ENCODE measurements at places on chromosomes 5 and 9. TPM values are rescaled to one million over a fixed set of nuclear protein-coding genes. Genes with fewer than 3 reads are reported as not detected.
A peak's percentile ranks its signal among the peaks of the same experiment; 100 is the strongest.

- DNase-seq, result no peak
- no peaks in the 10 kb centered on the region for H3K36me3 ChIP-seq
- H3K27ac ChIP-seq, result no peak overlapping the region
- peaks cover 26% of the 10 kb centered on the region for H3K4me1 ChIP-seq
- no peak overlapping the region for H3K4me3 ChIP-seq
- H3K27me3 ChIP-seq, result no peaks in the 10 kb centered on the region
These were observed 3.0 kb upstream of the FAM13B start for GRCh38 chr5:138035605-138036537.

The TAF11L5 gene
- total RNA-seq, result not detected

GRCh38 chr5:67205981-67206380 is 9.4 kb upstream of the CD180 start:
- DNase-seq, result no peak
- peaks cover 18% of the 10 kb centered on the region for H3K4me1 ChIP-seq
- H3K4me3 ChIP-seq, result no peak overlapping the region
- no peaks in the 10 kb centered on the region for H3K36me3 ChIP-seq
- H3K27me3 ChIP-seq, result no peaks in the 10 kb centered on the region

The COL5A1 gene
- 15.0 TPM for total RNA-seq

- peak overlapping the region; percentile 76 for H3K27ac ChIP-seq
- H3K4me3 ChIP-seq, result peak overlapping the region; percentile 64
- peaks cover 17% of the 10 kb centered on the region for H3K4me1 ChIP-seq
- DNase-seq, result peak; percentile 80
These were observed 343 bp downstream of the KIAA0825 start for GRCh38 chr5:94618029-94618492.

GRCh38 chr9:4424891-4425290 is 65.4 kb upstream of the SLC1A1 start:
- H3K4me1 ChIP-seq, result no peaks in the 10 kb centered on the region
- H3K27me3 ChIP-seq, result no peaks in the 10 kb centered on the region
- no peak for DNase-seq
- no peak overlapping the region for H3K27ac ChIP-seq
- no peaks in the 10 kb centered on the region for H3K36me3 ChIP-seq
- H3K4me3 ChIP-seq, result no peak overlapping the region

DNA sequence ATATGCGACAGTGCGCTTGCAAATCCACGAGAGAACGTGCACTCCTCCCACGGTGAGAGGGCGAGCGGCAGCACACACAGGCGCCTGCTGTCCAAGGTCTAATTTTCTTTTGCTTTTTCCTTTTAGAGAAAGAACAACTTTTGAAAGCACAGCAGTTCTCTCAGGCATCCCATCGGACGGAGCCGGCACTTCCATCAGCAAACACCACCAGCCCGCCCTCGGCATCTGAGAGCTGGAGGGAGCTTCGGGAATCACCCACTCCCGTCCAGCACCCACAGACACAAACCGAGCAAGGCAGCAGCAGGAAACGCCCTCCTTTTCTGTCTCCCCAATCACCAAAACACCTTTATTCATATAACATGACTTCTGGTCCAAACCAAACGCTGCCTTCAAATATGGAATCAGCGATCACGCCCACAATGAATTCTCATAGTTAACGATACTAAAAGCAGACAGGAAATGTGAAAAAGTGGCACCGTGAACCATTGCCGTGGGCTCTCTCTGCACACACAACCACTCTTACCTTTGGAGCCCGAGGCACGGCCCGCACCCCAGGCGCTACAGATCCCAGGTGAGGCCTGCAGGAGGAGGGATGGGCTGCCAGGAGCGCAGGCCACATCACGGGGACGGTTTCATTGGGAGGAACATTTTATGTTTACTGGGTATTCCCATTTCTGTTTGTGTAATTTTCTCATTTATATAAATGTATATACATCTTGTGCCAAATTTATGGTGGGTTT is 14.2 kb downstream of the LPCAT1 start:
- H3K27me3 ChIP-seq, result no peaks in the 10 kb centered on the region
- H3K27ac ChIP-seq, result no peak overlapping the region
- H3K36me3 ChIP-seq, result peaks cover 19% of the 10 kb centered on the region
- H3K4me3 ChIP-seq, result no peak overlapping the region
- H3K4me1 ChIP-seq, result peaks cover 10% of the 10 kb centered on the region

DNA sequence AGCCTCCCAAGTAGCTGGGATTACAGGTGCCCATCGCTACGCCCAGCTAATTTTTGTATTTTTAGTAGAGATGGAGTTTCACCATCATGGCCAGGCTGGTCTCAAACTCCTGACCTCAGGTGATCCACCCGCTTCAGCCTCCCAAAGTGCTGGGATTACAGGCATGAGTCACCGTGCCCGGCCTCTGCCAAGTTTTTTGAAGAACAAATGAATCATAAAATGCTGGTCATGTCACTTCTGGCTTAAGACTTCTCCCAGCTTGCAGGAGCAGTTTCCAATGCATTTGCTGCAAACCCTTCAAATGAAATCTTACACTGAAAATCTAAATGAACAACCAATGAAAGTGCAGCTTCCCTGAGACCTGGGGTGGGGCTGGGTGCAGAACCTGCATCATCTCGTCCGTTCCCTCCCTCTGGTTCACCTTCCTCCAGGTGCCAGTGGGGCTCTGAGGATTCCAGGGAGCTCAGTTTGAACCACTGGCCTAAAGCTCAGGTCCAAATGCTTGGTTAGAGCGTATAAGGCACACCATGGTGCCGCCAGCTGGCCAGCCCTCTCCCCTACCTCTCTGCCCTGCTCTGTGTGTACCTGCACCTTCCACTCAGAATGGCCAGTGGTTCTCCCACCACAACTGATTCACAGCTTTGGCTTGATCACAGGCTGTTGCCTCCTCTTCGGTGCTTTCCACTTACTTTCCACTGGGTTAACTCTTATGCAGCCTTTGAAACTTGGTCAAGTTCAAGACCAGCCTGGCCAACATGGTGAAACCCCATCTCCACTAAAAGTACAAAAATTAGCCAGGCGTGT is 39.8 kb upstream of the FUBP3 start:
- peaks cover 80% of the 10 kb centered on the region for H3K27me3 ChIP-seq
- H3K36me3 ChIP-seq, result no peaks in the 10 kb centered on the region
- H3K27ac ChIP-seq, result peak overlapping the region; percentile 34

The PCDHB11 gene
- total RNA-seq, result 0.98 TPM

DNA sequence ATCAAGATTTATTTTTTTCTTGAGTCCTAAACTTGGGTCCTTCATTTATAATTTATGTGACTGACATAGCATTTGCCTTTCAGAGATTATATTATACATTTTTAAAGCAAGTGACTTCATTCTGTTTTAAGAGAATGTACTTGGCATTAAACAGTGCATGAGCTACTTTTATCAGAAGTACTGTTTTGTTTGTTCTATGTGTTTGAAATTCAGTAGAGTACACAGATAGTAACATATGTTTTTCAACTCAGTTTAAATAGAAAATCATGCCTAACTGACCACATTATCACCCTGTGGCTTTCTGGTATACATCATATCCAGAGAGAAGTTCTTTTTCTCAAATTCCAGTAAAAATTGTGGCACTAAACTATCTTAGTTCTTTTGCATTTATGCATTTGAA is 335.3 kb upstream of the CDH18 start:
- DNase-seq, result no peak
- H3K27me3 ChIP-seq, result no peaks in the 10 kb centered on the region
- no peaks in the 10 kb centered on the region for H3K4me1 ChIP-seq

The LRRC26 gene
- 37.2 TPM for total RNA-seq
